ENCODE measurements at places on chromosomes 2 and 18.

GRCh38 chr2:134282629-134283400 lies 28.9 kb downstream of the MGAT5 start:
- no peak for DNase-seq

- no peak for DNase-seq
Observed at GRCh38 chr2:181723731-181724130, 43.4 kb upstream of the NEUROD1 start.

DNA sequence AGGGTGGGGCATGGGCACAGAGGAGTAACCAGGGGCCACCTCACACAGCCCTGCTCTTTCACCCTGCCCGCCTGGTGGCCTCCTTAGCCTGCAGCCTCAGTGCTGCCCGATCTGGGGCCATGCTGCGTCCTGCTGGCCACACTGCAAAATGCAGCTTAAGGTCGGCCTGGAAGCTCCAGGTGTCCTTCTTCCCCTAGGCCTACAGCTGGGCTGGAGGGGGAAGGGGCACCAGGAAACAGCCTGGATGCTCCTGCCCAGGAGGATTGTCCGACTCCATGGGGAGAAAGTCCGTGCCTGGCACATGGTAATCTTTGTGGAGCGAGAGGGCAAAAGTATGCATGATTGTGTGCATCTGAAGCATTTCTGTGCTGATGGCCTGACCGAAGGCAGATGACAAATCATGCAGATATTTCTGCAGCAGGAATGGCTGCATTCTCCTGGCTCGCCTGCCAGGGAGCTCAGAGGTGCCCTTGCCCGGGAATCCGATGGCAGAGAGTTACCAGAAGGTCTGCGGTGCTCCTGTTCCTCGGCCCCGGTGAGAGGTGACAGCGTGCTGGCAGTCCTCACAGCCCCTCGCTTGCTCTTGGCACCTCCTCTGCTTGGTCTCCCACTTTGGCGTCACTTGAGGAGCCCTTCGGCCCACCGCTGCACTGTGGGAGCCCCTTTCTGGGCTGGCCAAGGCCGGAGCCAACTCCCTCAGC lies 12.8 kb upstream of the ALPP start:
- DNase-seq, result no peak

DNA sequence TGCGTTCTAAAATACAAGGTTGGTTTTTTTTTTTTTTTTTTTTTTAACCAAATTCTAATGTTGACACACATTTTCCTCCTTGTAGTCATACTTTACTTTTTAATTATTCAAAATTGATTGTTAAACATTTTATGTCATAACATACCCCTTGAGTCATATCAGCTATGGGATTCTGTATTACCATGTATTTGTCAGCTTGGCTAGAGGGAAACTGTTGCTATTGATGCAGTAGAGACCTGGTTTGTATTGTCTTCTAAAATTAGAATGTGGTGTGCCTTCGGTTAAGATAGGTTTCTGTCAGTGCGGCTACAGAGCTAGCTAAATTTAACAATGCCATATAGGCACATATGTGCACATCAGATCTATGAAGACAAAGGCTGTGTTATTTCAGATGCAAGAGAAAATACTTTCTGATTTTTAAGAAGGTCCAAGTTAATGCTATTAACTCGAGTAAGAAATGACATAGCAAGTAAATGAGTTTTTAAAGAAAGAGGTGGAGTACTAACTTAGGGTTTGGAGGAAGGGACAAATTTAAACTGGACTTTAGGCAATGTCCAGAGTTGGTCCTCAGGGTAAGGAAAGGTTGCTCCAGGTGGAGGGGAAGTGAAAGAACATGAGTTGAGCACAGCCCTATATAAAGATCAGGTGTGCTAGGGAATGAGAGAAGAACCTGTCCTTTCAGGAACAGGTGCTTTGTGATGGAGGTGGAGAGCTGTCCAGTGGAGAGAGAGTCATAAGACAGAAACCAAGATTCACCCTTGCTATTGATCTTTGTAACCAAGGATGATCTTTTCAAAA lies 152.3 kb downstream of the PRPF40A start:
- no peak for DNase-seq

DNA sequence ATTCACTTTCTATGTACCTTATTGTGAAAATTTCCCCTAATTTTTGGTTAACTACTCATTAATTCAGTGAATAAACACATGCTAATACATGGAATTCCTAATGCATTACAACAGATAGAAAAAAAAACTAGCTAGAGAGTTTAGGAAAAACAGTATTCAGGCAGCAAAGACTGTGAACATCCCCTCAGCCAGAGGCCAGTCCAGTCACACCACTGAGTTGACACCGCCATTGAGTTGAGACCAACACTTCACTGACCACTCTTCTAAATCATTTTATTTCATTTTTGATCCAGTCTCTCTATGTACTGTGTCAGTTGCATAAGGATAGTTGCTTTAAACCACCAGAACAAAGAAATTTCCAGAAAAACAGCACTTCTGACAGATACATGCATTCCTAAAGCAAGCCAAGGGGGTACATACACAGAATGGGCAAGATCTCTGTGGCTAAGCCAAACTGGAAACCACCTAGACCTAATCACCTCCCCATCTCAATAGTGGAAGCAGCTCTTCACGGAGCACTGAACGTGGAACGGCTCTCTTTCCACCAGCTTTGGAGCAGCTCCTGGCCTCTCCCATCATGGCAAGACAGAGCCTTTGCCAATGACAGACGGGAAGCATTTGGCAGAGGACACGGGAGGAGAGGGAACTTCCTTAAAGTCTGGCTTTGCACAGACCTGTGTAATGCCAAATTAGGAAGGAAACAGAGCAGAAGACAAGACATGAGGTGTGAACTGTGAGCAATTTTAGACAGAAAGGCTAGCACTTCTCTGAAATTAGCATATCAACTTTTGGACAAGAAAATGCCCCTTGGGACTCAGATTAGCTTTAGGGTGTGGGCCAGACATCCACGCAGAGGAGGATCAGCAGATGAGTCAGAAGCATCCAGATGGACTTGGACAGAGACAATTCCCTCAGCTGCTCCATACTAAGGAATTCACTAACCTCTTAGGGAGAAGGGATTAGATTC lies 36.4 kb downstream of the CACNB4 start:
- DNase-seq, result peak; percentile 52

DNA sequence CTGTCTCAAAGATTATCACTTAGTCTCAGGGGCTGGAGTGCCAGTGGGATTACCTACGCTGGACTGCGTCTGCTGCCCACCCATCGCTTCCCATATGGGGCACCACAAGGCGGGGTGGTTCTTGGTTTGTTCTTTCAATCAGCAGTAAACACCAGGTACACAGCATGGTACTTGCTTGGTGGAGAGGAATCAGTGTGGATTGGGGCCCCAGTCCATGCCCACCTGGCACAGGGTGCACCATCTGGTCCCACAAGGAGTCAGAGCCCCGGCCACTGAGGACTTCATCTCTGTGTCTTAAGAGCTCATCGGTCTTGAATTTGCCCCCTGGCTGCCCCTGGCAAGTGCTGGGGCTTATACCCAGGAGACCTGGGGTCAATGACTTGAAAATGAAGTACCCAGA lies 96.2 kb downstream of the GLI2 start:
- DNase-seq, result no peak

DNA sequence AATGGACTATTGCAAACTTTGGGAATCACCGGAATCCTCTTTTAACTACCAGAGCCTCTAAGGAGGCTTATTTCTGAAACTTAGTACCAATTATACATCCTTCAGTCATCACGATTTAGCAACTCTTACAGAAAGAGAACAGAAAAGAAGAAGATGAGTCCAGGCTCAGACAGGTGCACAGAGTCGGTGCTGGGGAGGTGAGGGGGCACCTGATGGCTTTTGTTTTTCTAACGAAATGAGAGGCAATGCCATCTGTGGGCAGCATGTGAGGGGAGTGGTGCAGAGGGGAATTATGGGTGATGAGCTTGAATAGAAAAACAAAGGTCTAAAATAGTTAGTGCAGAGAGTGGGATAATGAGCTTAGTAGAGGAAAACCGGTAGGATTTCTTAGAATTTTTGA lies 522.6 kb downstream of the CMPK2 start:
- DNase-seq, result no peak

GRCh38 chr2:232120911-232121310 lies 159.4 kb downstream of the DIS3L2 start:
- DNase-seq, result no peak

GRCh38 chr2:199762963-199763362 lies 88.0 kb downstream of the FTCDNL1 start:
- no peak for DNase-seq

GRCh38 chr2:18831916-18832510 lies 242.6 kb upstream of the NT5C1B start:
- DNase-seq, result no peak

DNA sequence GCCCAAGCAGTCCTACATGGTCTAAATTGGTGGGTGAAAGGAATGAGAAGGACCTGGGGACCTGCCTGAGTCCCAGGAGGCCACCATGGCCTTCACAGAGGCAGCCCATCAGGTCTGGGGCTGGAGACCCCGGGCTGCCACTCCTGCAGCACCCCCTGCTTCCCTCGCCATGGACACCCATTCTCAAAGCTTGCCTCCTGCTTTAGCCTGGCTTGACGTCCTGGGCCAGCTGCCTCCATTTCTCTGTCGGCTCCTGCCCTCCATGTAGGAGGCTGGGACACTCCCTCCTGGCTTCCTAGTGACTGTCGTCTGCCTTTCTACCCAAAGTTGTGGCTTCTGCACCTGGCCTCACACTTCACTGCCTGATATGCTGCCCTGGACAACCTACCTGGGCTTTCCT lies 198.6 kb downstream of the FAM210A start:
- no peak for DNase-seq

DNA sequence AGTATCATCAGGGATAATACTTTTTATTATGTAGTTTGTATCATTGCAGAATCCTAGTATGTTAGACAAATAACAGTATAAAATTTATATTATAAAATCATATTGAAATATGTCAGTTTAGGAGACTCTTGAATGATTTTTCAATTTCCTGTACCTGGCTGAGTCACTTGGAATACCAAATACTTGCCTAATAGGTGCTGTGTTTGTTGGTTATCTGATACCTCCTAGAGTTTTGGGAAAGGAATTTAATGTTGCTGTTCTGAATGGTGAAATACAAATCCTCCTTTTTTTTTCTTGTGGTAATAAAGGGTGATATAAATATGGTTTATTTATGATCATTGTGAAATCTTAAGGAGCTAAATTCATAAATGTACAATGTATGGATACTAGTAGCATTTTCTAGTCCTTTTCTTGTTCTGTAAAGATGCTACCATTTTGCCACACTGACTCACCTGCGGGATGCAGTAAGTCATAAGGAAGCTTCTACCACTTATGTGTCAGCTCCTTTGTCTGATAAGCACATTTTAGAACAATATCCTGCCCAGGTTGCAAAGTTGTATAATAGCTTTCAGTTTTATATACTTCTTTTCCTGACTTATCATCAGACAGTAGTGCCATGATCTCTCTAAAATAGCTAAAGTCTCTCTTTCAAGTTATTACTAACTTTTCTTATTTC lies 465.5 kb downstream of the XIRP2 start:
- no peak for DNase-seq

GRCh38 chr18:46750626-46751025 lies 6.2 kb downstream of the ST8SIA5 start:
- no peak for DNase-seq

- DNase-seq, result no peak
Observed at GRCh38 chr18:36295880-36296301, 1.6 kb upstream of the FHOD3 start.

DNA sequence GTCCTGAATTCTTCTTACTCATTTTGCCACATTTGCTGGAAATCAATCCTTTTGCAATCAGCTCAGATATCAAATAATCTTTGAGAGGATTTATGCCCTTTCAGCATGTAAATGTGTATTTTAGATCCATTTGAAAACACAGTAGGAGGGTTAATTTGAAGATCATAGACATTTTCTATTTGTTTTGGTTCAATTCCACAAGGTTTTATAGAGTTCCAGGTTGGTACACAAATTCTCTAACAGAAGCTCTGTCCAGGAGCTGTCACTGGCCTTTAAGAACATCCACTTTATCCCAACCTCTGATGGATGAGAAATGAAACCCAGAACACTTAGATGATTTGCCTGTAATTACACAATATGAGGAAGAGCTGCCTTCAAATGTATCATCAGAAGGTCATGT lies 157.3 kb upstream of the CHAC2 start:
- DNase-seq, result no peak

GRCh38 chr2:111101592-111101991 lies 19.1 kb upstream of the BCL2L11 start:
- no peak for DNase-seq

DNA sequence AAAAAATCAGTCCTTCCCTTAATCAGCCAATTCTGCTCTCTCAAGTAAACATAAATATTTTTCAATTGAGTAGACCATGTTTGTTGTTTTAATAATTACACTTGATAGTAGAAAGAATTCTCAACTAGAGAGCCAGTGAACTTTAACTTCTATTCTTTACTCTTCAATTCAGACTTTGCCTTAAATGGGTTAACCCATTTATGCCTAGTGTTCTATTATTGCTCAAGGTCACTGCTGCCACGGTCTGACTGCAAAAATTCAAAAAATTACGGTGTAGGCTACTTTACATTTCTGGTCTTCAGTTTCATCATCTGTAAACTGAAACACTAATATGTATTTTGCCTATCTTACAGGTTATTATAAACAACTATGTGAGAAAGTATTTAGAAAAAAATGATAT lies 103.1 kb downstream of the TLK1 start:
- no peak for DNase-seq

DNA sequence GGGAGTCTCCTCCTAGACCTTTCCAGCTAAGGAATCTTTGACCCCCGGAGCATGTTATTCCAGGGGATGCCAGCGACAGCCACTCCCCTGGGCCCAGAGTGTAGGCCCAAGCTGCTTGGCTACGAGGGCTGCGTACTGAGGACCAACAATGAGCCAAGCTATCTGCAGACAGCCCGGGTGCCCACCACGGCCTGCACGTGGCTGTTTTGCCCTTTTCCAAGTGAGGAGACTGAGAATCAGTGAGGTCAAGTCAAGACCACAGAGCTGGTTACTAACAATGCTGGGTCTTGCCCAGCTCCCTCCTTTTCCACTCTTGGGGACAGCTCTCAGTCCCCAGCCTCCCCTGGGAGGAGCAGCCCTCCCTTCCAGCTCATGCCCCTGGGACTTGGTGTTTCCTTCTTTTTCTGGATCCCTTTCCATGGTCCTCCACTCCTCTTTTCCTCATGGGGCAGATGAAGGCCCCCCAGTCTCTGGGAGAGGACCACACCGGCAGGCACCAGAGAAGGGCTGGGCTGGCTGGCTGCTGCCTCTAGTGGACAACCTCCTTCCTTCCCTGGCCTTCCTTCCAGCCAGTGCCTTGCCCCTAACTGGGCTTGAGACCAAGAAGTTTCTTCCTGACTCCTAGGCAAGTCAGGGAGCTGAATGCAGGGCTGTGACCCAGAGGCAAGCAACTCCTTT lies 550 bp upstream of the MALL start:
- DNase-seq, result no peak

Measured in AML-193 (cell line).